ENCODE measurements at places on chromosomes 1 and 21.

- no peak for DNase-seq
Measured at GRCh38 chr1:202858331-202858730, 30.6 kb downstream of the RABIF start.

GRCh38 chr1:19824541-19824940, 9.5 kb upstream of the RNF186 start:
- DNase-seq: no peak

DNA sequence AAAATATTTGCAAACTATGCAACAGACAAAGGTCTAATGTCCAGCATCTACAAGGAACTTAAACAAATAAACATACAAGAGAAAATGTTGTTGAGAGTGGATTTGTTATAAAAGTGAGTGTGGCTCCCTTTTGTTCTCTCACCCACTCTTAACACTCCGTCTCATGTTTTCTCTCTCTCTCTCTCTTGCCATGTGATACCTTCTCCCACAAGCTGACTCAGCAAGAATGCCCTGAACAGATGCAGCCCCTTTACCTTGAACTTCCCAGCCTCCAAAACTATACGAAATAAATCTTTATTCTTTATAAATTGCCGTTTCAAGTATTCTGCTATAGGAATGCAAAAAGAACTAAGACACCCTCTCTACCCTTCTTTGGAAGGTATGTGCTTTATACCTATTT, 234.1 kb downstream of the ADGRL2 start:
- no peak for DNase-seq

DNA sequence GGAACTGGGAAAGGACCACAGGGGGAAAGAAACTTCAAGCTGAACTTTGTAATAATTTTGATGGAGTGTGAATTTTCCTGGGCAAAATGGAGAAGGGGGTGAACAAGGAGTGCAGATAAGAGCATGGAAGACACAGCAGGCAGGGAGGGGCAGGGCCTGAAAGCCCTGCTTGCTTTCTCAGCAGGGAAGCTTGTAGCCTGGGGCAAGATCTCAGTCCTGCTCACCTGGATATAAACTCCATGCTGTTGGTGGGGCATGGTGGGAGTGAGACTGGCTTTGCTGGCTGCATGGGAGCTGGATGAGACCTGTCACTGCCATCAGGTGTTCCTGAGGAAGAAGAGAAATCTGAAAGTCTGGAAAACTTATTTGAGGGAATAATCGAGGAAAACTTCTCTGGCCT, 58.7 kb upstream of the RC3H1 start:
- DNase-seq: no peak

DNA sequence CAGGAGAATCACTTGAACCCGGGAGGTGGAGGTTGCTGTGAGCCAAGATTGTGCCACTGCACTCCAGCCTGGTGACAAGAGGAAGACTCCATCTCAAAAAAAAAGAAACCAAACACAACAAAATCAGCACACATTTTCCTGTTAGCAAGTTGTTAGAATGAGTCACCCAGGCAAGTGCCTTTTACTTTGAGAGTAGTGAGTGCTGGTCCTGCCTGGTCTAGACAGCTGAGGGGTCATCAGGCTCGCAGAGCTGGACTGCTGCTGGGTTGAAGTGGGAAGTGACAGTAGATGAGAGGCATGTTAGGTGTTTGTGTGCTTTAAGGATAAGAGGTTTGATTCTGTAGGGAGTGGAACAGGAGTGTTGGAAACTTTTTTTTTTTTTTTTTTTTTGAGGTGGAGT, 31.9 kb downstream of the GNPAT start:
- no peak for DNase-seq

DNA sequence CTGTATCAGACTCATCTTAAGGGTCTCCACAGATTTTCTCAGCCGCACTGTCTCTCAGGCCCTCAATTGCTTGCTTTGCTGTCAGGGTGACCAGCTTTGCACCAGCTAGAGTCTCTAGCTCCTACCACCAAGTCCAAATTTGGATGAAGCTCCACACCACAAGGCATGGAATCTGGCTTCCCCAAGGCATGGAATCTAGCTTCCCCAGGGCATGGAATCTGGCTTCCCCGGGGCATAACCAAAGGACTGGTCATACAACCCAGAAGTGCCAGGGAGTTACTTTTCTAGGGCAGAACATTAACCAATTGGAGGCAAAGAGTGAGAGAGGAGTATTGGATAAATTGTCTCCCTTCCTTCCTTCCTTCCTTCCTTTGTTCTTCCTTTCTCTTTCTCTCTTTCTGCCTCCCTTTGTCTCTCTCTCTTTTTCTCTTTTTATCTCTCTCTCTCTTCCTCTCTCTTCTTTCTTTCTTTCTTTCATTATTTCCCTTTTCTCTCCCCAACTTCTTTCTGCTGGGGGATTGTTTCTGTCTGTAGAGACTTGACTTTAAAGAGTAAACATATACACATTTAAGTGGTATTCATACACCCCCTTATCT, 76.9 kb upstream of the HAO2 start:
- DNase-seq: no peak

DNA sequence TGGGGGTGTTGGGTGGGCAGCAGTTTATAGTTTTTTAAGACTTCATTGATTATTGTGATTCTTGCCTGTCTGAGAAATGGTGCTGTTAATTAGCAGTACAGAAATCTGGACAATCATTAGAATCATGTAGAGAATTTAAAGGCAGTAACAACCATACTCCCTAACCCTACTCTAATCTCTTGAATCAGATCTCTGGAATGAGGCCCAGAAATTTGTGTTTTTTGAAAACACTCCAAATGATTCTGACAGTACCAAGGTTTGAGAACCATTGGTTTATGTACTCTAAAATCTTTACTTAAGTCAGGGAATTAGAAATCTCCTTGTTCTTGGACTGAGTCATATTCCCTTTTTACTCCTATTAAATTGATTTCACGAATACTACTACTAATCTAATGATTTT, 24.0 kb downstream of the FNBP1L start:
- DNase-seq: no peak

Measured in NCI-H524 treated with DMSO at 0.1 percent for 48 hours (cell line).